ENCODE measurements at places on chromosomes 1 and 21.
A peak's percentile ranks its signal among the peaks of the same experiment; 100 is the strongest.

DNA sequence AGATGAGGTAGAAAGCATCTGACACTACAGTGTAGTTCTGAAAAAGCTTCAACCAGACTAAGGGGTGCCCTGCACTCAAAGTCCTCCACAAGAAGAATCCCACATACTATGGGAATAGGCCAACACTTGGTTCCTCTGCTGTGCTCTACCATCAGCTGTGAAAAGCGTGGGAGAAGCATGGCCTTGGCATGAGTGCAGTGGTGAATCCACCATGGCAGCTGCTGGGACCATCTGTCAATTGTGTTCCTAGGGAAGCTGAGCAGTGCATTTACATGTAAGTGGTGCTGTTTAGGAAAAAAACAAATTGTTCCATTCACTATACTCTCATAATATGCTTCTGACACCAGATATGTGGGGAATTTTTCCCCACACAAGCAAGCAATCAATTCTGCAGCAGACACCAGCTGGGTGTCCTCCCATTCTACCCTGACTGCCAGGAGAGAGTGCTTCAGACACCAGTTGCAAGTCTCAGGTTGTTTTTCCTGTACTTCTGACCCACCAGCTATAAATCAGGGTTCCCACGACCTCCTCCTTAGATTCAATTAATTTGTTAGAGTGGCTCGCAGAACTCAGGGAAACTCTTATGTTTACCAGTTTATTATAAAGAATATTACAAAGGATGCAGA, 230.8 kb upstream of the CHRM3 start:
- no peak for DNase-seq

- DNase-seq, result no peak
Observed at GRCh38 chr1:10856176-10856683, 59.8 kb upstream of the CASZ1 start.

GRCh38 chr1:65965112-65965996, 172.7 kb downstream of the PDE4B start:
- no peak for DNase-seq

DNA sequence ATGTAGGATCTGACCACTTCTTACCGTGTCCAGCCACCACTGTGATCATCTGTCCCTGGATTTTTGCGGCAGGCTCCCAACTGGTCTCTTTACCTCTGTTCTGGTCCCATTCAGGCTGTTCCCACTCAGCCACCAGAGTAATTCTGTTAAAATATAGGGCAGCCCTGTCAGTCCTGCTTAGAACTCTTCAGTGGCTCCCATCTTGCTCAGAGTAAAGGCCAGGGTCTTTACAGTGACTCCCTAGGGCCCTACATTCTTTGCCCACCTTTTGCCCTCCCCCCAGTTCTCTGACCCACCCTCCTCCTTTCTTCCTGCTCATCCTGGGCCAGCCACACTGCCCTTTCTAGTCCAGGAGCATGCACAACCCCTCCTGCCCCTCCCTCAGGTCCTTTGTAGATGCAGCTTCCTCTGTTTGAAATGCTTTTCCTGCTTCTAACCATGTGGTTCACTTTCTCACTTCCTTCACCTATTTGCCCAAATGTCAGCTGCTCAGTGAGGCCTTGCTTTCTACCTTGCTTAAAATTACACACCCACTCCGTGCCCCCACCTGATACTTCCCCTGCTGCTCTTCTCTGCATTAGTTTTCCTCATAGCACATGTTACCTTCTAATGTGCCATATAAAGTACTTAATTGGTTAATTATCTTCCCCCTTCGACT, 7.8 kb downstream of the UBIAD1 start:
- DNase-seq, result no peak

GRCh38 chr1:201377611-201378092, at the start of gene TNNT2:
Gene TNNT2, minus strand, starts transcription at chr1:201377680. Its CDS starts 4,426 bp downstream, at chr1:201373254.
- no peak for DNase-seq

DNA sequence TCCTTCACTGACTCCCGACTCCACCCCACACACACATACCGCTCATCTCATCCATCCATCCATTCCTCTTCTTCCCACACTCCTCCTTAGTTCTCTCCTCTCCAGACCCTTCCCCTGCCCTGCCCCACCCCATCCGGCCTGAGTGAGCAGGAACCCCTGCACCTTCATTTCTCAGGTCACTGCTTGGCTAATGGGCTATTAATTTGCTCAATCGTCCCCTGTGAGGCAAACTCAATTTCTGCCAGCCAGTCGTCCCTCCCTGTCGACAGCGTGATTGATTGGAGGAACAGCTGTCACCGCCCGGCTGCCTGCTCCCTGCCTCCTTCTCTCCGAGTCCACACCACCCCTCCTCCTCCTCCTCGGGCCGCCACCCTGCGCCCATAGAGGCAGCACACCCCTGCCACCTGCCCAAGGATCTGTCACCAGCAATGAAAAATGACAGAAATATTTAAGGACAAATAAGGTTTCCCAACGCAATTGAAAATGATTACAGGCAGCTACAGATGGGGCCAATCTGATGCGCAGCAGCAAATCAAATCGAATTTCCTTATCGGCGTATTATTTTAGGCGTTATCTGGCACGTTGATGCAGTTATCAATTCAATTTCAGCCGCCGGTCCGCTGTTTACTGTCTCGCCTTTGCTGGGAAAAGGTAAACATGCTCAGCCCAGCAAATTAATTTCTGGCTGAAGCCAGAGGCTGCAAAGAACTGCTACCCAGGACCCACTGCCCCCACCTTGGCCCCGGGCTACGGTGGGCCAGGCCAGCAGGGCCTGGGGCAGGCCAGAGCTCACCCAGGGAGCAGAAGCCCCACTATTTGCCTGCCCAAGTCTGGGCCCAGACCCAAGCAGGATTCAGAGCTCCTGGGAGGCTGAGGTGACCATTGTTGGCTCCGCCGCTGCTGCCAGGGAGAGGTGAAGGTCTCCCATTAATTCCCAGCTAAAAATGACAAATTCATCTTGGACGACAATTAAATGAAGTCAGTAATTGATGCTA, 71.3 kb downstream of the TMEM53 start:
- no peak for DNase-seq

- DNase-seq, result peak; percentile 54
Observed at GRCh38 chr1:212062832-212063438, 27.4 kb downstream of the DTL start.

GRCh38 chr1:1630191-1630964, 1.6 kb upstream of the MMP23B start:
- DNase-seq, result peak; percentile 58

DNA sequence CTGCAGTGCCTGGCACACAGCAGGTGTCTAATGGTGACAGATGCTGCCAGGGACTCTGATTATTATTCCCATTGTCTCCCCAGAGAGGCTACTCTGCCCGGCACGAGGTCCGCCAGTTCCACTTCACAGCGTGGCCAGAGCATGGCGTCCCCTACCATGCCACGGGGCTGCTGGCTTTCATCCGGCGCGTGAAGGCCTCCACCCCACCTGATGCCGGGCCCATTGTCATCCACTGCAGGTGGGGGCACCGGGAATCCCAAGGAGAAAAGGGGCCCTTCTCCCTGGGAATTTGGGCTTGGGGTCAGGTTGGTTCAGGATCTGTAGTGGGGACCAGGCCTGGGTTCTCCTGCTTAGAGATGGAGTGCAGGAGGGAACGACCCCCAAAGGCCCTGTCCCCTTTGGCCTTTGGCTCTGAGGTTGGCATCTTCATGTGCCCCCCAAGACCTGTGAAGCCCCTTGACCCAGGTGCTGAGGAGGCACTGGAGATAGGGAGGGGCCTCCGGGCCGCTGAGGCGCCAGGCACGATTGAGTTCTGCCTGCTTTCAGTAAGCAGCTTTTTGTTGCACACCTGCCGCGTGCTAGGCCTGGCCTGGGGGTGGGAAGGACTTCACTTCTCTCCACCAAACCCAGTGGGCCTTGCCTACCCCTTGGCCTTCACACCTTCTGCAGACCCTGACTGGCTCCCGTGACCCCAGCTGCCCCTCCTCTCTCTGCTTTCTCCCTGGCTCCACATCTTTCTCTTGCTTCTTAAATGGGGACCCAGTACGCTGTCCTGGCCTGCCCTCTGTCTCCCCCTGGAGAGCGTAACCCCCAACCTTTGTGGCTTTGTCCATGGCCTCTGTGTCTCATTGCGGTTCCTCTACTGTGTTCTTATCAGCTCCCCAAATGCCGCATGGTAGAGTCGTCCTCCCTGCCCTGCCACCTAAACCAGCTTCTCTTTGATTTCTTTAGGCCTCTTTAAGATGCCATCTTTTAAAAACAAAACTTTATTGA, 76.4 kb downstream of the PTPRU start:
- no peak for DNase-seq

GRCh38 chr21:40073642-40074041, 206.4 kb downstream of the PCP4 start:
- DNase-seq, result no peak

DNA sequence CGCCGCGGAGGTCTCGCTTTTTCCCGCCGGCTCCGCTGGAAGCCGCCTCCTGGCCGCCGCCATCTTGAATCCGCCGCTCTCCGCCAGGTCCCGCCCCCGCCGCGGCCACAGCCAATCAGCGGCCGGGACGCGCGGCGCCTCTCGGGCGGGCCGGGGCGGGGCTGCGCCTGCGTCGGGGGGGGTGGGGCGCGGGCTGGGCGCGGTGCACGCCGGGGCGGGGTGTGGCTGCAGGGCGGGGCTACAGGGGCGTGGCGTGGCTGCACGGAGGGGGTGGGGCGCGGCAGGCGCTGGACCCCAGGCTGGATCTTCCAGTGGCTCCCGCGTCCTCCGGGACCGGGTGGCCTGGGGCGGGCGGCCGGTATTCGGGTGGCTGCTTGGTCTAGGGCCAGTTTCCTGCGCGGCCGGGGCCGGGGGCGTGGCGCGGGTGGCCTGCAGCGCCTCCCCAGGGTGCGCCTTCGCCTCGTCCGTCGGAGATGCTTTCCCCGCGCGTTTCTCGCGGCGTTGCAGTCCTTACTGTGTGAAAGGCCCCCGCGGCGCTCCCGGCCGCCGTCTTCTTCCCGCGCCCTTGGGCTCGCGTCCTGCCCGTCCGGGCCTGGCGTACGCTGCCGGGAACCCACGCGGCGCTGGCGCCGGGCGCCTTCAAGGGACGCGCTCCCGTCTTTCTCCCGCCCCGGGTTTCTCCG, 575 bp downstream of the PCNT start:
- DNase-seq, result peak; percentile 78

DNA sequence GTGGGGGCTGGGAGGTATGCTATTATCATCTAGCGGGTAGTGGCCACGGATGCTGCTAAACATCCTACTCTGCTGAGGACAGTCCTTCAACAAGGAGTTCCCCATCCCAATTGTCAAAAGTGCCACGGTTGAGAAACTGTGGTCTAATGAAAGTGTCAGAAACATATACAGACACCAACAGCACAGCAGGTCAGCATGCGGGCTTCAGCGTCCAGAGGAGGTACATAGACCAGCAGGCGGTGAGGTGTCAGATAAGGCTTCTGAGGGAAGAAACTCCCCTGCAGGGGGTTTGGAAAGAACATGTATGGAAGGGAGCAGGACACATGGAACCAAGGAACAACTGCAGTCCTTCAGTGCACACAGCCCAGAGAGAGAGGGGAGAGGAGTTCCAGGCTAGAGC, 4.8 kb upstream of the TTC4 start:
- no peak for DNase-seq

DNA sequence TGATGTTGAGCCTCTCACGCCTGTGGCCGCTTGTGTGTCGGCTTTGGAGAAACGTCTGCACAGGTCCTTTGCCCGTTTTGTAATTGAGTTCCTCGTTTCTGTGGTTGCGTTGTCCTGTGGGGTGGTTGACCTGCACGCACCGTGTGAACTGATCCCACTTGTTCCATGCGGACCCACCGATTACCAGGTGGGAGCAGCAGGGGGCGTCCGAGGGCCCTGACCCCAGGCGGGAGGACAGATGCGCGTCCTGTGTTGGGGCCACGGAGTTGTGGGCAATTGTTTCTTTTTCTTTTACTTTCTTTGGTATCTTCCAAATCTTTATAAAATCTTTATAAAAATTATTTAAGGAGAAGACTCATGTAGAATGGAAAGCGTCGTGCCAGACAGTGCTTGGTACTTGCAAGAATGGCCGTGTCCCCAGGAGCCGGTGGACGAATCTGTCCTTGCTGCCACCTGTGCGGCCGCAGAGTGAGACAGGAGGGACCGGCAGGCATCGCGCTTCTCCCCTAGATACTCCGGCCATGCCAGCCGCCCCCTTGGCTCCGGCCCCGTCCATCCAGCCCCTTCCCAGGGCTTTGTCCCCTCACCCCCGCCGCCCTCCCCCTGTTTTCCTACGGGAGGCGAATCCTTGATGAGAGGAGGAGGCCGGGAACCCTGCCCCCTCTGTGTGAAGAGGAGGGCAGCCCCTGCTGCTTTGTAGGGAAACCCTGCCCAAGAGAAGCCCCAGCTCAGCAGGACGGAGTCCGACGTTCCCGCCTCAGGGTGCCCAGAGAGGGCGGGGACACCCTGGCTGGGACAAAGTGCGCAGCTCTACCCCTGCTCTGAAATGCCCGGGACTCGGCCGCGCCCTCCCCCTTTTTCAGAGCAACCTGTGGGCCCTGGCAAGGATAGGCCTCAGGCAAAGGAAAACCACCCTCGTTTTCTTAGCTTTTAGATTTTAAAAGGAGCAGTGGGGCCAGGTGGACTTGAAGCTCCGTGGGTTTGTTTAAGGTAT, 41.7 kb downstream of the PRKCZ start:
- DNase-seq, result peak; percentile 2

DNA sequence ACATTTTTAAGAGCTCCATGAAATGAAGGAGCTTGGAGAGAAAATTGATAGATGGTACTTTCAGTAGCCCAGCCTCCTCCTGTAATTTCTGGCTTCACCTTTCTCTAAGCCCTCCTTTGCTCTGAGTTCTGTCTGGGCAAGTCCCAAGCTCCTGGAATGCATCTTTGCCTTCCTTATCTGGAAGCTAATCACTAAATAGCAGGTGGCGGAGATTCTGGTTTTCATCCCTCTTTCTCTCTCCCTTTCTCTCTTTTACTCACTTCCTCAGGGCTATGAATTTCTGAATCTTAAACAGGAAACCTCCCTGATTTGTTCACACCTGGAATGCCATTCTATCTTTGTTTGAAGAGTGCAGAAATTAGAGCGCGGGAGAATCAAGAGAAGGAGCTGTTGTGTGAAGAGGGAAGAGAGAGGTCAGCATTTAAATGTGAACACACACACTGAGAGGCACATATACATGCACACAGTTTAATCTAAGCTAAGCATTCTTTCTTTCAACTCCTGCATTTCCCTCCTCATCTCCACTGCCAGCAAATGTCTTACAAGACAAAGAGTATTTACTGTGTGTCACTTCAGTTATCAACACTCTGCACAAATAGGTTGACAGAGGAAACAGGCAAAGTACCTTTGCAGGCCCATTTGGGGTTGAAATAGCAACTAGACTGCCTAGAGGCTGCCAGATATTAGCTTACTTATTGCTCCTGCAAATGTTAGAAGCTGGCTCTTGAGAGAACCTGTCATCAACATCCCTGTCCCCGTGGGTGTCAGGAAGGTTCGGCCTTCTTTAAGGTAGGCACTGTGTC, 199.4 kb upstream of the CAMK1G start:
- DNase-seq, result no peak

DNA sequence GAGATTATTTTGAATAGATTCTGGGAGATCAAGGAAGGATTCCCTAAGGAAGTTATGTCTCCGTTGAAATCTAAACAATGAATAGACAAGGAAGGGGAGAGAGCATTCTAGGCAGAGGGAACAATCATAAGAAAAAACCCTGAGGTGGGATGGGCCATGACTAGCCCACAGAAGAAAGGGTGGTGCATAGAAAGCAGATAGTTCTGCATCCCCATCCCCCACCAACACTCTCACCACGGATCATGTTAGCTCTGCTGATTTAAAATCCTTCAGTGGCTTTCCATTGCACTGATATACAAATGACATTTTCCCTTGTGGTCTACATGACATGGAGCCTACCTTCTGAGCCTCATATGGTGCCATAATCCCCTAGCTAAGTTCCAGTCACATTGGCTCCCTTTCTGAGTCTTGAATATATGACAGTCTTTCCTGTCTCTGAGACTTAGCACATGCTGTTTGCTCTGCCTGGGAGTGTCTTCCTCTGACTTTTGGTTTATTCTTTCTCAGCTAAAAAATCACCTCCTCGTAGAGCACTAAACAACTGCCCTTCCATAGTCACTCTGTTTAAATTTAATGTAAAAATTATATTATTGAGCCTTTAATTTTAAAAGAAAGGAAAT, 15.2 kb downstream of the SCMH1 start:
- no peak for DNase-seq
